ENCODE measurements at places on chromosomes 2 and 18. TPM values are rescaled to one million over a fixed set of nuclear protein-coding genes. Genes with fewer than 3 reads are reported as not detected.

DNA sequence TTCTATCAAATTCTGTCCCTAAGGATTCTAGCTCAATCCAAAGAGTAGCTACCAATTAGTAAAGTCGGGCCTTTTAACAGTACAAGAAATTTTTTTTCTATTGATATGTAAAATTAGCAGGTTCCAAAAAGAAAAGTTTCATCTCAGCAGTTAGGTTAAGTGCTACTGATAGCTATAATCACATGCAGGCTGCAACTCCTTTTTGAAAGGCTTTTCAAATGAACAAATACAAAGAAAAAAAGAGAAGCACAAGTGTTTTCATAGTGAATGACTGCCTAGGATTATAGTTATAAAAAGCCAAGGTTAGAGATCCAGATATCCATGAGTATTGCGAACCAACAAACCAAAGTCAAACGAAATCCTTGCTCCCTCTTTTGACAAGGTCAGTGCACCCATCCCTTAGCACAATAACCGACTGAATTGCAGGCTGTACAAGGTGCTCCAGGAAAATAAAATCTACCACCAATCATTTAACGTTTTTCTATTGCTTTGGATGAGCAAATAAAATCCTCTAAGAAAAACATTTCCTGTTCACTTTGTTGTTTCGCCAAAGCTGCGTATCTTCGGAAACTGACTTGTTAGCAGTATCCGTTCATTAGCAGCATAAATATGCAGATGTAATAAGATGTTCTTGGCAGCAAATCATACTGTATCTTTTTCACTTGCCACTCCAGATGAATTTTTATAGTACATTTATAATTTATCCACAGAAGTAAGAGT, 100.2 kb downstream of the SRBD1 start:
- H3K4me3 ChIP-seq = no peak overlapping the region
- H3K4me1 ChIP-seq = no peaks in the 10 kb centered on the region
- H3K27ac ChIP-seq = no peak overlapping the region
- H3K27me3 ChIP-seq = no peaks in the 10 kb centered on the region

DNA sequence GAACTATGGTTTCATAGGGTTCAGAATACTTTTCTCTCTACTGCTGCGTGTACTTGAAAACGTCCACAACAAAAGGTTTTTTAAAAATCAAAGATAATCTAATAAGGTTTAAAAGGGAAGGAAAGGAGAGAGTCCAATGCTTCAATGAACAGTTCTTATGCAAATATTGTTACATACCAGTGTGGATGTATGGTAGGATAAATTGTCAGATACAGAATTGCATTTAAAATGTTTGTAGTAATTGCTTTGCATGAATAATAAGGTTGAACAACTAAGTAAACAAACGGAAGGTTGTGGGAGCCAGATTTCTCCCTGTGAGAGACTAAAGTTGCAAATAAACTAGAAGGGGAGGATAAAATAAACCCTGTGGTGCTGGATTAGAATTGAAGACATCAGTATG, 53.8 kb upstream of the RBBP8 start:
- no peak overlapping the region for H3K27ac ChIP-seq
- H3K4me3 ChIP-seq = no peak overlapping the region
- H3K36me3 ChIP-seq = no peaks in the 10 kb centered on the region
- H3K27me3 ChIP-seq = peaks cover 2% of the 10 kb centered on the region

- no peaks in the 10 kb centered on the region for H3K4me1 ChIP-seq
- H3K27ac ChIP-seq = no peak overlapping the region
Measured at GRCh38 chr18:55862693-55863390, 274.9 kb upstream of the TCF4 start.

- no peaks in the 10 kb centered on the region for H3K36me3 ChIP-seq
- no peaks in the 10 kb centered on the region for H3K27me3 ChIP-seq
- no peaks in the 10 kb centered on the region for H3K4me1 ChIP-seq
- no peak overlapping the region for H3K27ac ChIP-seq
- DNase-seq = no peak
Measured at GRCh38 chr18:26993568-26993967, 128.1 kb upstream of the AQP4 start.

GRCh38 chr2:190050001-190050400, 12.5 kb downstream of the MSTN start:
- no peak overlapping the region for H3K27ac ChIP-seq
- DNase-seq = no peak

GRCh38 chr2:57479981-57480380, 566.6 kb upstream of the VRK2 start:
- no peak overlapping the region for H3K4me3 ChIP-seq
- H3K27ac ChIP-seq = no peak overlapping the region
- no peak for DNase-seq
- H3K27me3 ChIP-seq = no peaks in the 10 kb centered on the region

- no peaks in the 10 kb centered on the region for H3K27me3 ChIP-seq
- H3K27ac ChIP-seq = peak overlapping the region; percentile 49
- peaks cover 34% of the 10 kb centered on the region for H3K4me1 ChIP-seq
- H3K36me3 ChIP-seq = peaks cover 2% of the 10 kb centered on the region
- no peak overlapping the region for H3K4me3 ChIP-seq
Measured at GRCh38 chr2:233408366-233409285, 54.3 kb downstream of the DGKD start.

DNA sequence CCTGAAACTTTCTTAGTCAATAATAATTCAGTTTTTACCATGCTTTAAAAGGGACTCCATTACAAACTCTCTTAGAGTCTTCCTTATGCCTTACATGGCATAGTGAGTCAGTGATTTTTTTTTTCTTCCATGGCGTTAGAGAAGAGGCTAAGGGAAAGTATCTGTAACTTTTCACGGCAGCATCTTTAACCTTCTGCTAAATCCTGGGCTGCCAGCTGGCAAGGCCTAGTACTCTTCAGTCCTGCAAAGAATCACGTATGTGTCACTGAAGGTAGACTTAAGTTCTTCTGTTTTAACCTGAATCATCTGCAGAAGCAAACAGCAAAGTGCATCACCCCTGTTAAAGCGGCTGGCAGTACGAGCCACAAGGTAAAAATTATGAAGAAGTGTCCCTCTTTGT, 286.3 kb upstream of the FN1 start:
- no peaks in the 10 kb centered on the region for H3K27me3 ChIP-seq
- DNase-seq = no peak
- no peaks in the 10 kb centered on the region for H3K4me1 ChIP-seq
- no peak overlapping the region for H3K4me3 ChIP-seq
- H3K36me3 ChIP-seq = no peaks in the 10 kb centered on the region

DNA sequence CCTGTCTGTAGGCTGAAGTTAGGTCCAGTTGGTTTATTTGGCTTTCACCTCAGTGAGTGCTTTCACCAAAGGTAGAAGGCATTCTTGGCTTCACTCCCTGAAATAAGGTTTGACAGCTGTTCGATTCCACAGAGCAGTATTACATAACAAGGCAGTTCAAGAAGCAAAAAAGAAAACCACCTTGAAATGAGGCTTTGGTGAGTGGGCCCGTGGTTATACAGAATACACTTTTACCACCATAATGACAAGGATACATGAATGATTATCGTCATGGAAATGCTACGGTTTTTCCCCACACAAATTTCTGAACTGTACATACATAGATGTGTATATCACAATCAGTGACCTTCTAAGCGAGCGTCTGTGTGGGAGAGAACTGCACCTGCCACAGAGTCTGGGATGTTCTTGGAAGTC, 80.0 kb upstream of the CHRNA1 start:
- H3K4me3 ChIP-seq = peak overlapping the region; percentile 45
- no peak for DNase-seq
- no peaks in the 10 kb centered on the region for H3K4me1 ChIP-seq
- peak overlapping the region; percentile 56 for H3K27ac ChIP-seq
- peaks cover 4% of the 10 kb centered on the region for H3K27me3 ChIP-seq

Gene DAW1
- not detected for total RNA-seq

Gene ASB18
- total RNA-seq = not detected

Gene TMEFF2
- not detected for total RNA-seq

Gene UGT1A8
- not detected for total RNA-seq

All from CD4-positive, CD25-positive, alpha-beta regulatory T cell (primary cell).